ENCODE measurements at places on chromosomes 2 and 18. TPM values are rescaled to one million over a fixed set of nuclear protein-coding genes. Genes with fewer than 3 reads are reported as not detected.
A peak's percentile ranks its signal among the peaks of the same experiment; 100 is the strongest.

- DNase-seq = no peak
Measured at GRCh38 chr2:118003396-118003824, 10.5 kb downstream of the CCDC93 start.

The MEP1B gene
- 477 TPM for total RNA-seq

The RAPGEF4 gene
- 9.0 TPM for total RNA-seq

The FAM117B gene
- total RNA-seq = 21.9 TPM

GRCh38 chr2:237879058-237879430, 19.6 kb downstream of the RAMP1 start:
- DNase-seq = no peak

- DNase-seq = no peak
Measured at GRCh38 chr2:20649976-20650375, 922 bp downstream of the HS1BP3 start.

GRCh38 chr2:205545971-205546816, 136.1 kb upstream of the NRP2 start:
- DNase-seq = no peak

- DNase-seq = no peak
Measured at GRCh38 chr2:200380833-200381542, 74.5 kb downstream of the SPATS2L start.

- DNase-seq = no peak
Measured at GRCh38 chr18:45169610-45170009, 445.7 kb upstream of the SLC14A2 start.

The RBM44 gene
- 0.38 TPM for total RNA-seq

GRCh38 chr18:48787203-48788151, 163.3 kb downstream of the SMAD7 start:
- DNase-seq = peak; percentile 39

The FAM228A gene
- total RNA-seq = not detected

GRCh38 chr2:74188018-74188601, 9.4 kb upstream of the MOB1A start:
- DNase-seq = no peak

GRCh38 chr18:4403836-4404235, 51.3 kb downstream of the DLGAP1 start:
- DNase-seq = no peak

- DNase-seq = no peak
Measured at GRCh38 chr18:46915800-46916550, 1.3 kb downstream of the PIAS2 start.

DNA sequence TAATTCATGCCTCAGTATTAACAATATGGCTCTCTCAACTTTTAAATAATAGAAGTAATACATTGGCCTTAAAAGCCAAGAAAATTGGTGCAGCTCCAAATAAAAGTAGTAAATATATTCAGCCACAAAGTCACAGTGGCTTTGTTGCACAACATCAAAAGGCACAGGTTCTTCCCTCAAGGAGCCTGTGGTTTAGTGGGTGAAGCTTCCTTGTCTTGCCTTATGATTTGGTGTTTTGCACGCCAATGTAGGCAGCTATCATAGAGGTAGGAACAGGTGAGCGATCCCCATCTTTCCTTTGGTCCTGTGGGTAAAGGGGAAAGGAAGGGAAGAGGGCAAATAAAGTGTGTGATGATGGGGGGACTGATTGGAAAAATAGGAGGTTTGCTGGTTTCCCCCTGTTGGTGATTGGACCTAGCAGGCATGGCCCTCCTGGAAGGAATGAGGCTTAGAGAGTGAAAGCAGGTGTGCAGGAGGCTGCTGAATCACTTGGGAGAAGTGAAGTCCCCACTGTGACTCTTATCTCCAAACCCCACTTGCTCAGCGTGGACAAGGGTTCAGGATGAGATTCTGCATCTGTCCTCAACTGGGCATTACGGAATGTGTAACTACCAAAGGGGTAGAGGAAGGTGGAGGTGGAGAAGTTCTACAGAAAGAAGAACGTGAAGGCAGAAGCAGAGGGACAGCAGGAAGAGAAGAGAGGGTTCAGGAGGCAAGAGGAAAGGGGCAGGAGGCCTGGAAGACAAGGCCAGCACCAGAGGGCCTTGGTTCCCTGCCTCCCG, 20.1 kb upstream of the TNP1 start:
- DNase-seq = no peak

The SP110 gene
- total RNA-seq = 27.2 TPM

The GPC1 gene
- 18.2 TPM for total RNA-seq

The ASAP2 gene
- total RNA-seq = 59.4 TPM

DNA sequence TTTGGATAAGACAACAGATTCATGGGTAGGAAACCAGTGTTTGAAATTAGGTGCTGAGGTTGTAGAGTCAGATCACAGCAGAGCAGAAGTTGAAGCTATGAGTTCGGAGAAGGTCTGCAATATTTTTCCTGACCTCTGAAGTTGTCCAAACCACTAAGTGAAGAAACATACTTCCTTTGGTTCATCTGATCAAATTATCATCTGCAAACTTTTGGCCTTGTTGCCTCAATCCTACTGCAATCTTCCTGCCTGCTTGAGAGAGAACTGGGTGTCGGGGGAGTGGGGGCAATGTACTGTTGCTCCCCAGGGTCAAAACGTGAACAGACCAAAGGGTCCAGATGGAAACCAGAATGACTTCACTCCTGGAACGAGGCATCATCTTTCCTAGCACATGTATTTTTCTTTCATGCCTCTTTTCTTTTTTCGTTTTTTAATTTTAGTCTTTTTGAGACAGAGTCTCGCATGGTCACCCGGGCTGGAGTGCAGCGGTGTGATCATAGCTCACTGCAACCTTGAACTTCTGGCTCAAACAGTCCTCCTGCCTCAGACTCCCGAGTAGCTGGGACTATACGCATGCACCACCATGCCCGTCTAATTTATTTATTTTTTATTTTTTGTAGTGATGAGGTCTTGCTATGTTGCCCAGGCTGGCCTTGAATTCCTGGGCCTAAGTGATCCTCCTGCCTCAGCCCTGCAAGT, 42.7 kb downstream of the RAB31 start:
- no peak for DNase-seq

DNA sequence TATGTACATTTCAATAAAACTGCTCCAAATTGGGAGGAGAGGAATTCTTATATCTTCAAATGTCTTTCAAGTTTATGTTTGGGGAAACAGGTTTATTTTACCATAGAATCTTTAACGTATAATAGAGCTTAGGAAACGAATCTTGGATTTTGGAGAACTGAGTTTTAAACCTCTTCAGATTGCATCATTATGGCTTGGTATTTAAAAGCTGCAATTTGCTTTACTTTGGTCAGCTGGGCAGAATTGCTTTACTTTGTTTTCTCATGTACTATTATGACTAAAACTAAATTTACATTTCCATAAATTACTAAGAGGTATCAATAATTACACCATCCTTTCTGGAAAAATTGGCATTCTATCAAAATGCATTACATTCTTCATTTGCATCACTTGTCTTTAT, 54.6 kb downstream of the BAZ2B start:
- DNase-seq = no peak

DNA sequence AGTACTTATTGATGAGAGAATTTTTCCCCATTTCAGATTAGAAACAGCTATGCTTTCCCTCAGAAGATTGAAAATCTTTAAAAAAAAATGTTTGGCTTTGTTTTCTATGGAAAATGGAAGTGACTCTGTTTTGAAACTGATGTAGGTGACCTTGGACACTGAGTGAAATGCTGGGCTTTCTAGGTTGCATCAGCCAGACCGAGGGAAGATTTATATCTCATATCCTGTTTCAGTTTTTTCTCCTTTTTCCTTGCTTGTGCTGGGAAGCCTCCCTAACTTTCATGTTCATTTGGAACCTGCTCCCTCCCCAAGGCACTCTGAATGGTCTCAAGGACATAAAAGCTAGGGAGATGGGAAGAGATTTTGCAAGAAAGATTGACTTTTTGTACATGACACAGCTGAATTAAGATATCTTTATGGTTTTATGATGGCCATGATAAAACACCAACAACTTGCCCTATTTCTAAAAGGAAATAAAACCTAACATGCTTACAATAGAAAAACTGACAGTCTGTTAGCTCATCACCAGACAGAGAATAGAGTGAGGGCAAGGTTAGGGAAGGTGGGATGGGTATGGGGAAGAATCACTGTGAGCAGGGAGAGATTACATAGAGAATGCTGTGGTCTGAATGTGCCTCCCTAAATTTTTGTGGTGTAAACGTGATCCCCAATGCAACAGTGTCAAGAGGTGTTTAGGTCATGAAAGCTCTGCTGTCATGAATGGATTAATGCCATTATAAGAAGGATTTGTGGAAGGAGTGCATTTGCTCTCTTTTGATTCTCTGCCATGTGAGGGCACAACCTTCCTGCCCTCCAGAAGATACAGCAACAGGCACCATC, 249.7 kb downstream of the TPGS2 start:
- no peak for DNase-seq

DNA sequence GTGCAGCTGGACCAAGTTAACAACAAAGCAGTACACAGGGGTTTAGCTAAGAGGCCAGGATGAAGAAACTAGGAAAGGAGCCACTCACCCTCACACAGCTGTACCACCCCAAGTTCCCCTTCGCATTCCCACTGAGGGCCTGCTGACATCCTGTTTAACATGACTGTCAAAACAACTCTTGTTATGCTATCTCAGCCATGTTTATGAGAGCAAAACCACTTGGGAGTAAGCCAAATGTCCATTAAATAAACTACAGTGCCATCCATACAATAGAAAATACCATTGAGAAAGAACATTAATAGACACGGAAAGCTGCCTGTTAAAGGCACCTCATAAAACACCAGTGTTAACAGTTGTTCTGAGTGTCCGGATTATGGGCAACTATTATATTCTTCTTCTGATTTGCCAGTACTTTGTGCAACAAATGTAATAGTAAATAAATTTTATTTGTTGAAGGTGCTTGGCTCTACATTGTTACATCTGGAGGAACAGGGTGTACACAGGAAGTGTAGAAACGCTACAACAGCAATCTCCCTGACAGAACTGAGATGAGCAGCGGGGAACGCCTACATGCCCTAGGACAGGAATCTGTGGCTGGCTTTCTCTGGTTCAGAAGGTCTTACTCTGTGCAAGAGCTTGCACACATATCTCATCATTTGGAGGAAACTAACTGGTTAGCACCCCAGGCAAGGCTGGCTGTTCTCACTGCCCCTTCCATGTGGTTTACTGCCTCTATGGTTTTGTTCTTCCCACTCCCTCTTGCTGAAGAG, 85.6 kb downstream of the EHD3 start:
- DNase-seq = peak; percentile 83

DNA sequence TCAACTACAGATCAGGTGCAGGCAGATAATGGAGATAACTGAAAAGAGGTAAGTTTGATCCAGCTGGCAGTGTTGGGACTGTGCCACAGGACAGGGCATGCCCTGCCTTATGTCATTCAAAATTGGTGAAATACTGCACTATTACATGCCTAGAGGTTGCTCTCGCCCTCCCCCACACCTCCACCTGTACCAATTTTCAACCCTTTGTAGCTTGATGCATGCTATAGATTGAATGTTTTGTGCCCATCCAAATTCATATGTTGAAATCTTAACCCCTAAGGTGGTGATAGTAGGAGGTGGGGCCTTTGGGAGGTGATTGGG, 72.1 kb upstream of the LYPD6B start:
- DNase-seq = no peak

GRCh38 chr2:32136097-32136496, 29.6 kb upstream of the SLC30A6 start:
- DNase-seq = no peak

The SULT1C2 gene
- total RNA-seq = 55.3 TPM

The KCNS3 gene
- total RNA-seq = 11.4 TPM

DNA sequence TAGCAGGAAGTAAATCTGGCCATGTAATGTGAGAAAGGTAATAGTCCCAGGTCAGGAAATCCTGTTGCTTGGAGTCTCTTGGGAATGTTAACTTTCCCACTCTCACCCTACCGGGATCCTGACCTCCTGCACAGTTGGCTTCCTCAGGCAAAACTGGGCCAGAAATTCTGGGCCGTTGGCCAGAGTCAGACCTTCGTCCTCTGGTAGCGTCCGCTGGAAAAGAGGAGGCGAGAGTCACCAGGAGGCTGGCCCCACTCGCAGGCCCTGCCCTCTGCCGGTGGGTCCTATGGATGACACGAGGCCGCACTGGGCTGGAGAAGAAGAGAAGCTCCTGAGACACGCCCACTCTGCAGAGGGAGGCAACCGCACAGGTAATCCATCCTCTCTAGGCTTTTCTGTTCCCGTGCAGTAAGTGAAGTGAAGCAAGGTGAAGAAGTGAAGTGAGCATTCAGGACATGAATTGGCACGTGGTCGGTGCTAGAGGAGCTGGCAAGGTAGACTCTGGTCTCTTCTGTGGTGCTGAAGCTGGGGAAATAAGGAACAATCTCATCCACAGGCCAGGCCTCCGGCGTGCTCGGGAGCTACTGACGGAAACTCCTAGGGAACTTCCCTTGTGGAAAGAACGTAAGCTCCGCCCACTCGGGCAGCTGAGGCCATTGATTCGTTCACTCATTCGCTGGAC, 182.7 kb upstream of the GLI2 start:
- peak; percentile 35 for DNase-seq

Data from Peyer's patch (tissue), 4 donors.